Psoas muscle (tissue), 8 donors: ENCODE measurements at places on chromosomes 5 and 9.

DNA sequence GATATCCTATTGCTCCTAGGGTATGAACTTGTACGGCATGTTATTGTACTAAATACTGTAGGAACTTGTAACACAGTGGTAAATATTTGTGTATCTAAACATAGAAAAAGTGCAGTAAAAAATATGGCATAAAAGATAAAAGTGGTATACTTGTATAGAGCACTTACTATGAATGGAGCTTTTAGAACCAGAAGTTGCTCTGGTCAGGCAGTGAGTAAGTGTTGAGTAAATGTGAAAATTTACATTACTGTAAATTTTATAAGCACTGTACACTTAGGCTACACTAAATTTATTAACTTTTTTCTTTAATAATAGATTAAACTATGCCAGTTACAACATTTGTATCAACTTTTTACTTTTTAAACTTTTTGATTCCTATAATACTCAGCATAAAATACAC is 109.1 kb downstream of the ZCCHC7 start:
- no peak for DNase-seq
- H3K4me3 ChIP-seq, result no peak overlapping the region
- H3K27me3 ChIP-seq, result no peaks in the 10 kb centered on the region
- H3K4me1 ChIP-seq, result no peaks in the 10 kb centered on the region

GRCh38 chr5:106093134-106093533 is 1577.6 kb downstream of the EFNA5 start:
- H3K4me3 ChIP-seq, result no peak overlapping the region
- no peak for DNase-seq
- H3K4me1 ChIP-seq, result no peaks in the 10 kb centered on the region
- no peak overlapping the region for H3K27ac ChIP-seq
- no peaks in the 10 kb centered on the region for H3K36me3 ChIP-seq

- no peak for DNase-seq
- no peak overlapping the region for H3K27ac ChIP-seq
Measured at GRCh38 chr5:78597068-78597973, 51.3 kb downstream of the LHFPL2 start.

DNA sequence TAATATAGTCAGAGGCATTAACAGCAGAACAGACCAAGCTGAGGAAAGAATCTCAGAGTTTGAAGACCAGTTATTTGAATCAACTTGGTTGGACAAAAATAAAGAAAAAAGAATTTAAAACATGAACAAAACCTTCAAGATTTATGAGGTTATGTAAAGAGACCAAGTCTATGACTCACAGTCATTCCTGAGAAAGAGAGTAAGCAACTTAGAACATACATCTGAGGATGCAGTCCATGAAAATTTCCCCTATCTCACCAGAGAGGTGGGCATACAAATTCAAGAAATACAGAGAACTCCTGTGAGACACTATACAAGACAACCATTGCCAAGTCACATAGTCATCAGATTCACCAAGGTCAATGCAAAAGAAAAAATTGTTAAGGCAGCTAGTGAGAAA is 17.4 kb upstream of the C9orf72 start:
- H3K27ac ChIP-seq, result no peak overlapping the region
- DNase-seq, result no peak
- no peak overlapping the region for H3K4me3 ChIP-seq
- H3K27me3 ChIP-seq, result no peaks in the 10 kb centered on the region
- no peaks in the 10 kb centered on the region for H3K36me3 ChIP-seq

DNA sequence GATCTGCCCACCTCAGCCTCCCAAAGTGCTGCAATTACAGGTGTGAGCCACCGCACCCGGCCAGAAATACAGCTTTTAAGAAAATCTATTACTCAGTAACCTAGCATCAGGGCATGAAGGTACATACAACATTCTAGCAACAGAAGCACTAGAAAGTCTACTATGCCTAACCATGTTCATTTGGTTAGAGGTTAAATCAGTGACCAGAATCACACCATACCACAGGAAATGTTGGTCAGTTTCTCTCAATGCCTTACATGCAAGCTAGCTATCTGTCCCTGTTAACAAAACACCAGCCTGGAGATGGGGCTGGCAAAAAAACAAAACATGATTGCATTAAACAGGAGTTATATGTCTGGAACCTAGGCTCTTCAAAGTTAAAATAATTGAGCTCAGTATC is 104.1 kb downstream of the STRBP start:
- DNase-seq, result no peak
- H3K36me3 ChIP-seq, result no peaks in the 10 kb centered on the region
- no peak overlapping the region for H3K4me3 ChIP-seq

DNA sequence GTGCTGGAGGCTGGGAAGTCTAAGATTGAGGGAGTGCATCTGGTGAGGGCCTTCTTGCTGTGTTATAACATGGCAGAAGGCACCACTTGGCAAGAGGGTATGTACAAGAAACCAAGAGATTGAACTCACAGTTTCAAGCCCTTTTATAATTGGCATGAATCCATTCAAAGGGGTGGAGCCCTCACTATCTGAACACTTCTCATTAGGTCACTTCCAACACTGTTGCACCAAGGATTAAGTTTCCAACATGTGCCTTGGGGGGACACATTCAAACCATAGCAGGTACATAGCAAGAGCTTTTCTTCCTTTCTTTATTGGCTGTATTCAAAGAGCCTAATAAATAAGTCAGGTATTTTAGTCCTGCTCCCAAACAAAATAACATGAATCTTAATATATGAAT is 62.7 kb downstream of the PRELID2 start:
- H3K4me3 ChIP-seq, result no peak overlapping the region
- H3K36me3 ChIP-seq, result no peaks in the 10 kb centered on the region
- DNase-seq, result no peak
- H3K4me1 ChIP-seq, result no peaks in the 10 kb centered on the region

GRCh38 chr9:132663117-132663516 is 6.7 kb downstream of the DDX31 start:
- no peak overlapping the region for H3K27ac ChIP-seq
- no peak overlapping the region for H3K4me3 ChIP-seq
- DNase-seq, result no peak
- peaks cover 64% of the 10 kb centered on the region for H3K36me3 ChIP-seq
- H3K27me3 ChIP-seq, result no peaks in the 10 kb centered on the region
- peaks cover 6% of the 10 kb centered on the region for H3K4me1 ChIP-seq

DNA sequence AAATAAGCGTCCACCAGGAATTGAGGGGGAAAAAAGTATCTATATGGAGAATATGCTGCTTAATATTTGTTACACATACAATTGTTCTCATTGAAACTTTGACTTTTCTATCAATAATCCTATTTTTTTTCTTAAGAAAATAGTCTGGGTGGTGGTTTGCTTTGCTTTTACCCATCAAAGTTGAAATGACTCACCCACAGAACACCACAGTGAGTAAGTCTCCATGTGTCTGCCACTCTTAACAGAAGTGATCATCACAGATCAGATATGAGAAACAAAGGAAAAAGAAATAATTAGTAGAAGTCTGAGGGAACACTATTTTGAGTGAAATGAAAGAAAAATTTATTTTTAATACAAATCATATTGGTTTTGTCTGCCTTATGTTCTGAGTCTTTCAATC is 742.8 kb downstream of the CDH9 start:
- no peaks in the 10 kb centered on the region for H3K36me3 ChIP-seq
- H3K4me1 ChIP-seq, result no peaks in the 10 kb centered on the region
- DNase-seq, result no peak

DNA sequence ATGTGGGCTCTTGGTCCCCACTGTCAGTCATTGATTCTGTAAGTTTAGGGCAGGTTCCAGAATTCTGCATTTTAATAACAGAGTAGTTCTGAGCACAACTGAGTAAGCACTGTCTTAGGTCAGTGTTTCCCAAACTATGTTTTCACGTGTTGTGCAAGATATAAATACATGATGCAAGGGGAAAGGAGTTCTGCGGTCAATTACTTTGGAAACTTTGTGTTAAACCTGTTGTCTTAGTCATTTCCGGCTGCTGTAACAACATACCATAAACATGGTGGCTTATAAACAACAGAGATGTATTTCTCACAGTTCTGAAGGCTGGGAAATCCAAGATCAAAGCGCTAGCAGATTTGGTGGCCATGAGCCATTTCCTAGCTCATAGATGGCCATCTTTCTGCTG is 69.8 kb downstream of the EQTN start:
- no peaks in the 10 kb centered on the region for H3K4me1 ChIP-seq
- no peak overlapping the region for H3K4me3 ChIP-seq
- no peaks in the 10 kb centered on the region for H3K27me3 ChIP-seq
- no peak for DNase-seq
- H3K27ac ChIP-seq, result no peak overlapping the region

DNA sequence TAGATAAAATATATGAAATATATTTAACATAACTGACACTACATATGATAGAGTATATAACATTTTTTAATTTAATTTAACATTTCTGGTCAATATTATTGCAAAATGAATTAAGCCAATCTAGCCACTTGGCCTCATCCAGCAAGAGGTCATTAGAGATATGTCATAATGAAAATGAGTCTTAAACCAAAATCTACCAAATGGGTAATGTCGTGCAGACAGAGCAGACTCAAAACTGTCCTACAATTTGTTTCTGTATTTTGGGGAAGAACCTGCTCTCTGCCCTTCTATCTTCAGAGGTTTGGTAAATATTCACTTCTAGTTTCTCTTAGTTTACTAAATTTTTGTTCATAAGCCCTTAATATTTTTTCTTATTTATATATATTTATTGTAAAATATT is 61.4 kb downstream of the ARHGEF28 start:
- H3K27ac ChIP-seq, result no peak overlapping the region
- H3K27me3 ChIP-seq, result no peaks in the 10 kb centered on the region
- H3K4me3 ChIP-seq, result no peak overlapping the region

DNA sequence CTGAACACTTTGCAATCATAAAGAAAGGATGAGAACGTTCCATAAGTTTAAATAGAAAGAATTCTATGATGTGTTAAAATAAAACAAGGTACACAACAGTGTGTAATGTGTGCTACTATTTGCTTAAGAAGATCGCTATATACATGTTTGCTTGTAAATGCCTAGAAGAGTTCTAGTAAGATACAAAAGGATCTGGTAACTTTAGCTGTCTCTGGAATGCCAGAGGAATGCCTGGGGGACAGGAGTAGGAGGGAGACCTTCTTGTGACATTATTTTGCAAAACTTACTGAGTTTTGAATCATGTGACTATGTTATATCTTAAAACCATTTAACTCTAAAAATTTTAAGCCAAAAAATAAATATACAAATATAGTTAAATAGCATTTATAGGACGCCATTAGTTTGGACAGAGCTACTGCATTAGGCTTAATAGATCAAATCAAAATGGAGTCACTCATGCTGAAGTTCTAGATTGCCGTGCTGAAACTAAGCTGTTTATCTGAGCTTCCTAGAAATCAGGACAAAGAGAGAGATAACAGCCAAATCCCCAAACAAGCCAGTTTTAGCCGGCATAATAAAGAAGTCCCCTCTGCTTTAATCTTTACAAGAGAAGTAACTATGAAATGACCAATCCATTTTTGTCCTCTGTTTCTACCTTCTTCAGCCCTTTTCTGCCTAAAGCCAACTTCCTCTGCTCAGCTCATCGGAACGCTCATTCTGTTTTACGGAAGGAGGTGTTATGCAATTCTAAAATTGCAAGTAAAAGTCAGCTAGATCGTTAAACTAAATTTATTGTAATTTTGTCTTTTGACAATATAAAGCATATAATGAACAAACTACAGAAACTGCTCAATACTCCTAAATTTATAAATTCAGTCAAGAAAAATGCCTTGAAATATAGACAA is 44.8 kb downstream of the LIX1 start:
- no peak for DNase-seq
- H3K27me3 ChIP-seq, result no peaks in the 10 kb centered on the region
- no peaks in the 10 kb centered on the region for H3K4me1 ChIP-seq
- no peak overlapping the region for H3K27ac ChIP-seq
- H3K4me3 ChIP-seq, result no peak overlapping the region
- H3K36me3 ChIP-seq, result no peaks in the 10 kb centered on the region

DNA sequence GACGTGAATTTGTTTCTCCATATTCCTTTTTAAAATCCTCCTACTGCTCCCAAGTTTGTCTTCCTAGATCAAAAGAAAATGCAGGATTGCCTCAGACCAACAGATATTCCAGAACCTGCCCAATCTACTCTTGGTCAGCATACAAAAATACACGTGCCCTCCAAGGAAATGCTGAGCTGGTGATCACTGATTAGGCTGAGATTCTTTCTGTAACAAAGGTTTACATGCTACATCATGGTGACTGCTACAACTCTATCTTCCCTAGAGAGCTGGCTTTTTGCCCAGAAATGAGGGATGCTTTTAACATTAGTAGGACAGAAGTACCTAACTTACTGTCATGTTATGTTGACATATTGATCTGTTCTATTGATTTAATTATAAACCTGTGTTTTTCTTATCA is 35.5 kb downstream of the OR2Y1 start:
- no peak overlapping the region for H3K27ac ChIP-seq
- DNase-seq, result no peak
- H3K4me1 ChIP-seq, result no peaks in the 10 kb centered on the region
- H3K27me3 ChIP-seq, result no peaks in the 10 kb centered on the region

GRCh38 chr9:96241391-96241809 is 60.6 kb downstream of the HSD17B3 start:
- no peak overlapping the region for H3K4me3 ChIP-seq
- no peaks in the 10 kb centered on the region for H3K4me1 ChIP-seq
- H3K36me3 ChIP-seq, result no peaks in the 10 kb centered on the region
- H3K27ac ChIP-seq, result no peak overlapping the region
- H3K27me3 ChIP-seq, result no peaks in the 10 kb centered on the region

- peak within 1 kb of the TSS; percentile 88 for H3K4me3 ChIP-seq
- no peaks in the 10 kb centered on the region for H3K27me3 ChIP-seq
- H3K27ac ChIP-seq, result no peak within 1 kb of the TSS
- DNase-seq, result peak; percentile 92
- H3K36me3 ChIP-seq, result no peaks in the 10 kb centered on the region
- H3K4me1 ChIP-seq, result peaks cover 17% of the 10 kb centered on the region
Measured at GRCh38 chr5:157743163-157744050, at the start of gene LSM11. Gene LSM11 (plus strand): TSS chr5:157743712. CDS start chr5:157743751, 39 bp downstream.
